ENCODE measurements at places on chromosomes 1 and 21.
A peak's percentile ranks its signal among the peaks of the same experiment; 100 is the strongest.

DNA sequence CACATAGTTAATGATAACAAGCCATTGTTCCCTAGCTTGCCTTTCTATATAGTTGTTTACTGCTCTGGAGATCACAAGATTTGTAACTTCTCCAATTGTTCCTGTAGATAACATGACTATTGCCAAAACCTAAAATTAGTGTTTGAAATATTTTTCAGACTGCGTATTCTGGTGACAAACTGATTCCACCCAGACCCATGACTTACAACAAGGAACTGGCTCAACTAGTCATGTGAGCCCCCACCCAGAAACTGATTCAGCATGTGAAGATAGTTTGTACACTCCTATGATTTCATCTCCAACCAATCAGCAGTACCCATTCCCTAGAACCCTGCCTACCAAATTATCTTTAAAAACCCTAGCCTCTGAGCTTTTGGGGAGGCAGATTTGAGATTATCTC, 131.4 kb upstream of the BCL9 start:
- peak; percentile 46 for DNase-seq

- no peak for DNase-seq
Observed at GRCh38 chr1:45035631-45036301, 23.7 kb downstream of the UROD start.

DNA sequence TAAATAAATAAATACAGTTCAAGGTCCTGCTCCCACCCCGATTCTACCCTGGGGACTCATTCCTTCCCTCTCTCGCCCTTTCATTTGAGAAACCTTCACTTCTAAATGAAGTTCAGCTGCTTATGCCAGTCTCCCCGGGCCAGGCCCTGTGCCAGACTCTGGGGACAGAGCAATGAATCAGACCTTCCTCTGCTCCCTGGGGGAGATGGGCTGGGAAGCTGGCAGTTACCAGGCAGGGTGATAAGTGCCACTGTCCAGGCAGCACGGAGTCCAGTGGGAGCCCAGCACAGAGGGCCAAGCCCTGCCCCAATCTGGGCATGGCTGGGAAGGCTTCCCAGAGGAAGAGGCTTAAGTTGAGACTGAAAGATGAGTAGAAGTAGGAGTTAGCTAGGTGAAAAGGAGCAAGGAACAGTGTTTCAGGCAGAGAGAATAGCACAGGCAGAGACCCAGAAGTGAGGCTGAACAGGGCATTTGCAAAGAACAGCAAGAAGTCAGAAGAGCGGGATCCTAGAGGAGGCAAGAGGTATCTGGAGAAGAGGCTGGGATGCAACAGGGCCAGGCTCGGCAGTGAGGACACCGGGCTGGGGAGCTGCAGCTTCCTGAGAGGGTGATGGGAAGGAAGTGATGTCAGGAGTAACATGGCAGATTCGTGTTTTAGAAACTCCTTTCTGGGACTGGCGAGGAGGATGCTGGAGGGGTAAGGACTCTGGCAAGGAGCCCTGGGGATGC, 13.5 kb downstream of the KCNQ4 start:
- no peak for DNase-seq

DNA sequence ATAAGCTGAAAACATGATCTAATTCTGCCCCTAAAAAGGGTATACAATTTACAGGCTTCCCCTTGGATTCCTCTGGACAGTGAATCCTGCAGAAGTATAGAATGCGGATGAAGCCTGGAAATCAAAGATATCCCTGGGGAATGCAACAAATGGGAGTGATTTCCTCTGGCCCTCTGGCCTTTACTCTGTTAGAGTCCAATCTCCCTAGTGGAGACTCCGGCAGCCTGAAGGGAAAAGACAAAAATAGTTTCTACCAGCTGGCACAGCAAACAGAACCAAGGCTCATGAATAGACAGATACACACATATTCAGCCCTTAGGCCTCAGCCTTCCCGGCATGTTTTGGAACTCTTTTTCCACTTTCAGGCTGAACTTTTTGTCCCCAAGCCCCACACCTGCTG, 3.9 kb upstream of the LRRC52 start:
- DNase-seq = no peak

- no peak for DNase-seq
Observed at GRCh38 chr1:72986591-72987290, 704.4 kb upstream of the NEGR1 start.

DNA sequence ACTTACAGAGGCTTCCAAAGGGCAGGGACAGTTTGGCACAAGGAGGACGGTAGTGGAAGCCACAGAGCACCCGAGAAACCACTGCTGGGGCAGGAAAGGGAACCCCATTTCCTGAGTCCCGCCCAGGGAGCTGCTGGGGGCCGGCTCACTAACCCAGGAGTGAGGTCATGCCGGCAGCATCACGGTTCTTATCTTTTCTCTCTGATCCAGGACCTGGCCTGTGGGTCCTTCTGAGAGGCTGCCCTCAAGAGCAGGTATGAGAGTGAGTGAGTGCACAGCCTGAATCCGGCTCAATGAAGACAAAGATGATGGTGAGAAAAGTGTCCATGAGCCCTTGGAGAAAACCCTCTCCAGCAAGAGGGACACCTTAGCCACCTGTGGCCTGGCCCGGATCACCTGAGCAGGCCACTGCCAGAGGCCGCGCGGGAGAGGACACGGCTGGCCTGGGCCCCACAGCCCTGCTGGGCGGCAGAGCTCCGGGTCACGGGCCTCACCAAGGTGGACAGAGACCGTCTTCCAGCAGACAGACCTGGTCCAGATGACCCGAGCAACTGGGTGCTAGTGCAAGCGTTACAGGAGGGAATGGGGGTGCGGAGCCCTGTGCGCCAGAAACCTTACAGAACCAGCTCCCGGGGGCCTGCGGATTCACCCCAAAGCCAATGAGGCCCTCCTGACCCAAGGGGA, 94.9 kb downstream of the RIPK4 start:
- no peak for DNase-seq

- DNase-seq = no peak
Observed at GRCh38 chr1:15574741-15575140, 10.1 kb downstream of the AGMAT start.

DNA sequence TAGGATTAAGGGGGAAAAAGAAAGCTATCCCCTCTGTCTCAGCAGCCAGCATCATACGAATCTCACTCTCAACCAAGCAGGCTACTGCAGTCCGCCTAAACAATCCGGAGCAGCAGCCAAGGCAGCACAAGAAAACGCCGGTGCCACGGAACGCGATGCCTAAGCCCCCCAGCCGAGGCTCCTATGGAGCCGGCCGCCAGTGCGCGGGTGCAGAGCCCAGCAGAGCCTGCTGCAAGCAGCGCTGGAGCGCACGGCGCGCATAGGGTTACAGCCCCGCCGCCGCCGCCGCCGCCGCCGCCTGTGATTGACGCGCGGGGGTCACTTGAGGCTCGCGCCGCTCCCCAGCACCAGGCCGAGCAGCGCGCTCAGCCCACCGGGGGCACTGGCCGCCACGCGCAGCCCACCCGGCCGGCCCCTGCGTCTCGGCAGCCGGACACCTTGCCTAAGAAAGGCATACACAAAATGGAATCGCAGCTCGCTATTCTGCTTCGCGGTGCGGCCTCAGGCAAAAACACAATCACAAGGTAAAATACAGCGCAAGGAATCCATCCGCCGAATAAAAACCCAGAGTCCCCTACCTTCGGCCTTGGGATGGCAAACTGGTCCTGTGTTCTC, 780 bp downstream of the HIVEP3 start:
- DNase-seq = peak; percentile 45

- DNase-seq = no peak
Observed at GRCh38 chr1:33399375-33399774, 31.5 kb downstream of the PHC2 start.

DNA sequence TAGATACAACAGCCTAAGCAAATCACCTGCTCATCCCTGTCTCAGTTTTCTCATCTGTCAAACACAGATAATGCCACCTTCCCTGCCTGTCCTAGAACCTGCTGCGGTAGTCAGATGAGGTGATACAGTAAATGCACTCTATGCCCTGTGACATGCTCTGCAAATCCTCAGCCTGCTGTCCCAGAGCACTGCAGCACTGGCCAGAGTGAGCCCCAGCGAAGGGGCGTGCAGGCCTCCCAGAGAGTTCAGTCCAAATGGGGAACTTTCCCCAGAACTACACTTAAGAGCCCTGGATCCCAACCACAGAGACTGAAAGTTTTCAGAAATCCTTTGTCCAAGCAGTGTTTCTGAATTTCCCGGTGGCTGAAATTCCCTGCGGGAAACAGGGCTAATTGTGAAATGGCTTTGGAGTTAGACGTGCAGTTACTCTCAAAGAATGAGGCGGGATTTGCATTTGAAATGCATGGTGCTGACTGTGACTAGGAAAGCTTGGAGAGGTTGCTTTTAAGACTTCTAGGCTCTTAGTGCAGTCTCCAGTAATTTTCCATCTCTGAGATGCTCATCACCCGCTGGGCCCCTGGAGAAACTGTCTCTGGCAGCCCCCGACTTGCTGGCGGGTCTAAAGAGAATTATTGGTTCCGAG, 206.5 kb upstream of the AJAP1 start:
- DNase-seq = no peak

DNA sequence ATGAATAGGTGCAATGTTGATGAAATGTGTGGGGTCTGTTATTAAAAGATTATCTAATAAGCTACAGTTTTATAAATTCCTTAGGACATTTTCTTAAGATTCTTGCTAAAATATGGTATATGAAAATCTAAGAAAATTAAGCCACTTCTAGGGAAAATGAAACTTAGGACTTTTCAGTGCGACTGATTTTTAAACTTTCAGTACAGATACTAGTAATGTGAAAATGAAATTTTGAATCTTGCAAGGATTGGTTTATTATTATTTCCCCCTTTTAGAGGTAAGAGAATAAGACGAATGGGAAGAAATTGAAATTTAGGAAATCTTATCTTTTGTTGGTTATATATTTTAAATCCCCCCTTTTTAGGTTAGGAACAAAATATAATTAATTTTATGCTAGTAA, 16.4 kb downstream of the CAPZA1 start:
- DNase-seq = no peak

GRCh38 chr1:234782105-234782751, 172.2 kb upstream of the IRF2BP2 start:
- DNase-seq = no peak

DNA sequence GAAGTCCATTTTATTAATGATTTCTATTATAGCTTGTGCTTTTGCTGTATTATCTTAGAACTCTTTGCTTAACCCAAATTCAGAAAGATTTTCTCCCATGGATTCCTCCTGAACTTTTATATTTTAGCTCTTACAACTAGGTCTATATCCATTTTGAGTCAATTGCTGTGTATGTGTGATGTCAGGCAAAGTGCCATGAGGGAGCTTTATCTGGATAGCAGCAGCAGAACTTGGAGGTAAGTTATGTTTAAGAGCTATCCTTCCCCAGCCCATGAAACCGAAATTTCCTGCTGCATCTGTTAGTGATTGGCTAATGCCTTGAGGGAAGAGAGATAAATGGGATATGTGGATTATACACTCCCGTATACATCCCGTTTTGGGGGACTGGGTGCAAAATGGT, 29.9 kb downstream of the ADAM30 start:
- DNase-seq = no peak

GRCh38 chr1:228077565-228078330, 4.8 kb upstream of the ARF1 start:
- DNase-seq = no peak

DNA sequence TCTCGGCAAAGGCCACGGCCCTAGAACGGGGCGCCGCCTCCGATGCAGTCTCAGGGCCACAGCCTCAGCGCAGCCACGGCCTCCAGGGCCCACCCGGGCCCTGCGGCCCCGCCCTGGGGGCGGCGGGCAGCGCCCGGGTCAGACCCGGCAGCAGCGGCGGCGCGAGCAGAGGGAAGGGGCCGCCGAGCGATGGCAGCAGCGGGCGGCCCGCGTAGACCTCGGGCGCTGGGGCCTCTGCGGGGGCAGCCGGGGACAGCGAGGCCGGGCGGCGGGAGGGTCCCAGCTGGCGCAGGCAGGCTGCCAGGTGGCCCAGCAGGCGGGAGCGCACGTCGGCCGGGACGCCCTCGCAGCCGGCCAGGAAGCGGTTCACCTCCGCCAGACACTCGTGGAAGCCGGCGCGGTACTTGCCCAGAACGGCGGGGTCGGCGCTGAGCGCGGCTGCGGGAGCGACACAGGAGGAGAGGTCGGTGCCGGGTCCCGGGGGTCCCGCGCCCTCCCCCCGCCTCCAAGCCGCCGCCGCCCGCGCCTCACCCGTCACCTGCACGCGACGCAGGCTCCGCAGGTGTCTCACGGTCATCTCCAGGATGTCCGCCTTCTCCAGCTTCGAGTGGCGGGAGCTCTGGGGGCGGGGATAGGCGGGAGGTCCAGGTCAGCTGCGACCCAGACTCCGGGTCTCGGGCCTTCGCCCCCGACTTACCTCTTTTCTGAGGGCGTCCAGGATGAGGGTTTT, 737 bp downstream of the HES4 start:
- peak; percentile 38 for DNase-seq

DNA sequence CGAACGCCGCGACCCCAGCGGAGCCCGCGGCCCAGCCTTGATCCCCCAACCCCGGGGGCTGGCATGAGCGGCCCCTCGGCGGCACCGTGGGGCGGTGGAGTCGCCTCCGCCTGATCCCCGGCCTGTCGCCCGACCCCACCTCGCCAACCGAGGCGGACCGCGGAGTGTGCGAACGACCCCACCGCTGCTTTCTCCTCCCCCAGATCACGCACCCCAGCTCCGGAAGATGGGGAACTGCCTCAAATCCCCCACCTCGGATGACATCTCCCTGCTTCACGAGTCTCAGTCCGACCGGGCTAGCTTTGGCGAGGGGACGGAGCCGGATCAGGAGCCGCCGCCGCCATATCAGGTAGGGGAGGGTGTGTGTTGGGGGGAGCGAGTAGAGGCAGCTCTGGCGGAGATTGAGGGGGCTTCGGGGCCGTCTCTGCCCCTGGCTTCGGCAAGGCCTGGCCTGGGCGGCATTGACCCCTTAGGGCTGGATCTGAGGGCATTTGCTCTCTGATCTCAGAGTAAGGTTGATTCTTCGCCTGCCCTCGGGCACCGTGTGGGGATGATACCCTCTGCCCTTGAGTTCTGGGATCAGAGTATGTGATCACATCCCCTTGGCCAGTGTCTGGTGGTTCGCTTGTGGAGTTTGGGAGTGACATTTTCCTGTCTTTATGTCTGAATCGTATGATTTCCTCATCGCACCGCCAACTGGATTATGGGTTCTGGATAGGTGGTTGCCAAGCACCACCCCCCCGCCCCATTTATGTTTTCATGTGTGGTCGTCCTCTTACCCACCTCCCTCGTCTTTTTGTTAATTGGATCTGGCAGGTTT, 668 bp downstream of the RNF11 start:
- peak; percentile 59 for DNase-seq

- no peak for DNase-seq
Observed at GRCh38 chr1:200958597-200958996, 63.9 kb downstream of the INAVA start.

- no peak for DNase-seq
Observed at GRCh38 chr1:245691897-245692296, 537.1 kb downstream of the KIF26B start.

- no peak for DNase-seq
Observed at GRCh38 chr1:192284927-192285326, 31.9 kb upstream of the RGS21 start.

- no peak for DNase-seq
Observed at GRCh38 chr21:24403221-24403620, 1204.1 kb downstream of the MRPL39 start.
